Activated CD4-positive, alpha-beta memory T cell treated with anti-CD3 and anti-CD28 coated beads, Interleukin-2, amount 10 ng/mL, durations not matched to agents 7 days and 5 days (primary cell): ENCODE measurements at places on chromosomes 3 and 15.
A peak's percentile ranks its signal among the peaks of the same experiment; 100 is the strongest.

DNA sequence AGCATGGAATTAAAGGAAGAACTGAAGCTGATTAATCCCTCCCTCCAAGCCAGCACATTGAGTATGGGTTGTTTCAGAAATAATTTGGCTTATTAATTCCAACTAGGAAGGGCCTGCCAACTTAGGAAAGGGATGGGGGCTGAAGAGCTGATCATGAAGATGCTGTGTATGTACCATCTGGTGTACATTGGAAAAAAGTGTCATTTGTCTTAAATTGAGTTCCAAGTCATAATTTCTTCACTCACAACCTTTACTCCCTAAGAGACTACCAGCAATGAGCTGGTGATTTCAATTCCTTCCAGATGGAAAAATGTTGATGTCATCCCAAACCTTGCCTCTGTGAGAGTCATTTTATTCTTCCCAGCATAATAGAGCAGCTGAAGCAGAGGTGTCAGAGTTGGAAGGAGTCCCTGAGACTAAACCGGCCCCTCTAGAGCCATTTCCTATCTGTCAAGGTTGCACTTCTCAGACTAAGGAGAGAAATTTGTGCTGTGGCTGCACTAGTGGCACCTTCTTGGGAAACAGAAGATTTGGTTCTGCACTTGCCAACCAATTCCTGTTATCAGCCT lies 79.4 kb downstream of the GTPBP8 start:
- H3K27ac ChIP-seq, result no peak overlapping the region
- no peaks in the 10 kb centered on the region for H3K4me1 ChIP-seq
- no peak for DNase-seq
- H3K27me3 ChIP-seq, result no peaks in the 10 kb centered on the region

DNA sequence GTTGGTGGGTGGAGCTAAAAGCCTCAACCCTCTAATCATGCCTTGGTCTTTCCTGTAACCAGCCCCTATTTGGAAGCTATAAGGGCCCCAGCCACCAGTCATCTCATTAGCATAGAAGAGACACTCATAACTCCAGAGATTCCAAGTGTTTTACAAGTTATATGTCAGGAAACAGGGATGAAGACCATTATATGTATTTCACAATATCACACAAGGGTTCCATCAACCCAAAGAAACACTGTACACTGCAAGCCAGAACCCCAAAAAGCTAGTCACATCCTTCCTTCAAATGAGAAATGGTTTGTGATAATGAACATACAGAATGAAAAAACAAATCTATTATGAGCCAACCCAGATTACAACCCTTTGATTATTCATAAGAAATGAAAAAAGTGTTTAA lies 175.7 kb downstream of the PDE8A start:
- no peak overlapping the region for H3K4me3 ChIP-seq
- peaks cover 22% of the 10 kb centered on the region for H3K27me3 ChIP-seq
- DNase-seq, result no peak
- no peak overlapping the region for H3K27ac ChIP-seq
- H3K4me1 ChIP-seq, result peaks cover 3% of the 10 kb centered on the region
- H3K36me3 ChIP-seq, result no peaks in the 10 kb centered on the region

GRCh38 chr3:126124148-126124868 lies 40.4 kb upstream of the SLC41A3 start:
- no peak overlapping the region for H3K27ac ChIP-seq
- no peaks in the 10 kb centered on the region for H3K36me3 ChIP-seq
- no peak for DNase-seq
- no peak overlapping the region for H3K4me3 ChIP-seq

- H3K36me3 ChIP-seq, result peaks cover 7% of the 10 kb centered on the region
- H3K4me1 ChIP-seq, result peaks cover 53% of the 10 kb centered on the region
- H3K4me3 ChIP-seq, result peak overlapping the region; percentile 69
- DNase-seq, result no peak
- peaks cover 2% of the 10 kb centered on the region for H3K27me3 ChIP-seq
- peak overlapping the region; percentile 74 for H3K27ac ChIP-seq
Observed at GRCh38 chr3:179016979-179017670, 54.5 kb downstream of the ZMAT3 start.

- no peaks in the 10 kb centered on the region for H3K4me1 ChIP-seq
- H3K36me3 ChIP-seq, result no peaks in the 10 kb centered on the region
- H3K4me3 ChIP-seq, result no peak overlapping the region
- no peak overlapping the region for H3K27ac ChIP-seq
Observed at GRCh38 chr3:73710340-73710739, 85.6 kb upstream of the PDZRN3 start.

DNA sequence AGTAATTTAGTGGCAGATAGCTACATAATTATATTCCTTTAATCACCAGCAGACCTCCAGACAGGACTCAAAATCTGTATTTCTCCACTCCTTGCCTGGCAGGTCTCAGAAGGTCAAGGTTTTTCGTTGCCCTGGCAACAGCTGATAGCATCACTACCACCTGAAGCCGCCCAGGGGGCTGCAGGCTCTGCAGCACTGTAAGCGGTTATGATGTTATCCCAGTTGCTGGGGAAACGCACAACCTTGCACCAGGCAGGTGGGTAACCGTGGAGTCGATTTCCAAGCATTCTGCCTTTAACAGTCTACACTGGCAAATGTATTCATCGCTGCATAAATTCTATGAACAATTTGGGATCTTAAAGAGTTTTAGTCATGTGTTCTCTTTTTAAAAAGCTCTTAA lies 756.3 kb downstream of the NTRK3 start:
- H3K27me3 ChIP-seq, result no peaks in the 10 kb centered on the region
- H3K4me3 ChIP-seq, result no peak overlapping the region
- H3K4me1 ChIP-seq, result no peaks in the 10 kb centered on the region
- no peak for DNase-seq
- H3K36me3 ChIP-seq, result no peaks in the 10 kb centered on the region
- H3K27ac ChIP-seq, result no peak overlapping the region

DNA sequence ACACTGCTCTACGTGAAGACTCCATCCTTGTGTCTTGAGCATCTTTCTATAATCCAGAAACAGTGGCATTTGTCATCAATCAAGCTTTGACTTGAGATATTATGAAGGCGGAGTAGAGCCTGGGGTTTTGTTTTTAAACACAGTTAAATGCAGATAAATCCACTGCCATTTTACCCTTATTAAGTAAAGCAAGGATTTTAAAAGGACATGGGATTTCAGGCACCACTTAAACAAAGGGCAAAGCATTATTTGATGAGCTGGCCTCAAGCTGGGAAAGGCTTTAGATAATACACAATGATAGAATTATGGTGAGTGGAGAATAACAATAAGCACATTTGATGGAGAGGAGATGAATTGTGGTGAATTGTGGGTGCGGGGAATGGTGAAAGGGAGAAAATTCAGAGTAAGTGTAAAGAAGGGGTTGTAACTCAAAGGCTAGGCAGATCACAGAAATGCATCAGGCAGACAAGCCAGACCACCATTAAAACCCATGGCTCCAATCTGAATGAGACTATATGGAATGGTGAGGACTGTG lies 54.9 kb upstream of the GLCE start:
- peaks cover 12% of the 10 kb centered on the region for H3K27me3 ChIP-seq
- peaks cover 39% of the 10 kb centered on the region for H3K4me1 ChIP-seq
- H3K27ac ChIP-seq, result no peak overlapping the region
- no peak for DNase-seq

DNA sequence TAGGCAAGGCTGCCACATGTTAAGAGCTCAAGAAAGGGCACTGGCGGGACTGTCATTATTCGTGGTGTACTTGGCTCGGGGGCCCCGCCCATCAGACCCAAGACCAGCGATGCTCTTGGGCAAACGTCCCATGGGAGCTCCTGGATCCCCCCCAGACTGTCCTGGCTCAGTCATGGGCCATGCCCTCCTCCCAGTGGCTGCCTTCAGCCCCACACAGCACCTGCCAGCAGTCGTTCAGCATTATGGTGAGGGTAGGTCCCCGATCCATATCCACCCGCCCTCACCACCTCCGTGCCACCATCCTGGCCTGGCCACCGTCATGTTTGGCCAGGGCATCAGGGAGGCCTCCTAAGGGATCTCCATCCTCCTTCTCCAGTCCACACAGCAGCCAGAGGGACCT lies 51.4 kb upstream of the IQSEC1 start:
- H3K27ac ChIP-seq, result no peak overlapping the region
- no peaks in the 10 kb centered on the region for H3K4me1 ChIP-seq
- DNase-seq, result no peak
- peaks cover 15% of the 10 kb centered on the region for H3K27me3 ChIP-seq

- no peaks in the 10 kb centered on the region for H3K4me1 ChIP-seq
- no peak for DNase-seq
- H3K27ac ChIP-seq, result no peak overlapping the region
- no peaks in the 10 kb centered on the region for H3K36me3 ChIP-seq
Observed at GRCh38 chr3:40137591-40138295, 171.8 kb upstream of the EIF1B start.

GRCh38 chr15:64596701-64597476 lies 136.5 kb downstream of the ZNF609 start:
- H3K4me1 ChIP-seq, result peaks cover 44% of the 10 kb centered on the region
- H3K27ac ChIP-seq, result peak overlapping the region; percentile 86
- H3K27me3 ChIP-seq, result no peaks in the 10 kb centered on the region
- peak overlapping the region; percentile 72 for H3K4me3 ChIP-seq
- DNase-seq, result peak; percentile 34

- no peak overlapping the region for H3K4me3 ChIP-seq
- peaks cover 54% of the 10 kb centered on the region for H3K4me1 ChIP-seq
- DNase-seq, result no peak
- peaks cover 44% of the 10 kb centered on the region for H3K36me3 ChIP-seq
Observed at GRCh38 chr3:152399374-152399773, 130.6 kb downstream of the MBNL1 start.

DNA sequence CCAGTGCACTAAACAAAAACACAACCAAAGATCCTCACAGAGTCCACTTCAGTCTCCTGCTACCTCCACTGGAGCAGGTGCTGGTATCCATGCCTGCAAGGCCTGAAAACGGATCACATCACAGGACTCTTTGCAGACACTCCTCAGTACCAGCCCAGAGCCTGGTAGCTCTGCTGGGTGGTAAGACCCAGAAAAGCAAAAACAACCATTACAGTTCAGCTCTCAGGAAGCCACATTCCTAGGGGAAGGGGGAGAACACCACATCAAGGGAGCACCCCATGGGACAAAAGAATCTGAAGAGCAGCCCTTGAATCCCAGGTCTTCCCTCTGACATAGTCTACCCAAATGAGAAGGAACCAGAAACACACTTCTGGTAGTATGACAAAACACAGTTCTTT lies 52.5 kb upstream of the PFN2 start:
- DNase-seq, result no peak
- H3K27me3 ChIP-seq, result peaks cover 5% of the 10 kb centered on the region
- no peaks in the 10 kb centered on the region for H3K36me3 ChIP-seq
- H3K4me3 ChIP-seq, result no peak overlapping the region
- no peaks in the 10 kb centered on the region for H3K4me1 ChIP-seq
- H3K27ac ChIP-seq, result no peak overlapping the region

- H3K4me3 ChIP-seq, result no peak overlapping the region
- no peaks in the 10 kb centered on the region for H3K27me3 ChIP-seq
- no peaks in the 10 kb centered on the region for H3K36me3 ChIP-seq
- H3K4me1 ChIP-seq, result no peaks in the 10 kb centered on the region
Observed at GRCh38 chr3:17656264-17656663, 86.2 kb downstream of the TBC1D5 start.

- H3K27me3 ChIP-seq, result no peaks in the 10 kb centered on the region
- no peaks in the 10 kb centered on the region for H3K36me3 ChIP-seq
- no peak overlapping the region for H3K4me3 ChIP-seq
- H3K27ac ChIP-seq, result no peak overlapping the region
Observed at GRCh38 chr3:24145481-24145880, 200.4 kb downstream of the NR1D2 start.

DNA sequence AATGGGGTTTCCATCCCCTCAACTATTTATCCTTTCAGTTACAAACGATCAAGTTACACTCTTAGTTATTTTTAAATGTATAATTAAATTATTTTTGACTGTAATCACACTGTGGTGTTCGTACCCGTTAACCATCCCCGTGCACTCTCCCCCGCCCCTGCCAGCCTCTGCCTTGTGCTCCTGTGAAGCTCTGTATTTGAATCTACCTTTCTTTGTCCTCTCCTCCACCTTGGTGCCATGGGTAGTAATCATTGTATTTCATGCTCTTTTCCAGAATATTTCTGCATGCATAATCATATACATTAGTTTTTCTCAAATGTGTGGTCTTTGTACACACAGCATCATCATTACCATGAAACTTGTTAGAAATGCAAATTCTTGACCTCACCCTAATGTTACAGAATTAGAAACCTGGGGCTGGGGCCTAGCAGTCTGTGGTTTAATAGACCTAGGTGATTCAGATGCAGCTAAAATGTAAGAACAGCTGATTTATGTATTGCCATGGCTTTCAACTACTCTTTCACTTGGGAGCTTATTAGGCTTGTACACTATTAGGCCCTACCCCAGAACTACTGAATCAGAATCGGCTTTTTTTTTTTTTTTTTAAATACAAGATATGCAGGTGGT lies 91.5 kb downstream of the STT3B start:
- no peak overlapping the region for H3K4me3 ChIP-seq
- no peaks in the 10 kb centered on the region for H3K27me3 ChIP-seq
- peaks cover 79% of the 10 kb centered on the region for H3K36me3 ChIP-seq
- DNase-seq, result no peak

- peaks cover 5% of the 10 kb centered on the region for H3K27me3 ChIP-seq
- H3K4me1 ChIP-seq, result no peaks in the 10 kb centered on the region
- H3K36me3 ChIP-seq, result no peaks in the 10 kb centered on the region
- H3K4me3 ChIP-seq, result no peak overlapping the region
Observed at GRCh38 chr3:176879710-176880109, 317.6 kb downstream of the TBL1XR1 start.

DNA sequence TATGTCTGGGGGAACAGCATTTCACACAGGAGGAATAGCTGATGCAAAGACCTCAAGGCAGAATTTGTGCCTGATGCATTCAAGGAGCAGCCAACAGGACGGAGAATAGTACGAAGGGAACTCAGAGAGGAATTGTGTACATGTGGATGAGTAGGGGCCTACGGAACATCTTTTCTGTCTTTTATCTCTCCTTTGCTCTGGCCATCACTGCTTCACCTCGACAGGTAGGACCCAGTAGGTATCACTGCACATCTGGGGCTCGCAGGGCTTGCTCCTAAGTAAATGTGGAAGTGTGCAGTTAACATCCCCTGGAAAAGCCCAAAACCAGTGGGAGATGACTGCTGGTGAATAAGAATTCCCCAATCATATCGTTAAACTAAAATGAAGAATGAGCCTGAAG lies 56.4 kb upstream of the POU1F1 start:
- H3K27me3 ChIP-seq, result no peaks in the 10 kb centered on the region
- no peak for DNase-seq
- H3K36me3 ChIP-seq, result no peaks in the 10 kb centered on the region
- peak overlapping the region; percentile 18 for H3K27ac ChIP-seq
- no peak overlapping the region for H3K4me3 ChIP-seq

- H3K4me1 ChIP-seq, result peaks cover 43% of the 10 kb centered on the region
- DNase-seq, result no peak
- H3K4me3 ChIP-seq, result peak overlapping the region; percentile 79
- H3K27ac ChIP-seq, result no peak overlapping the region
Observed at GRCh38 chr3:33115024-33115768, 1.4 kb downstream of the CRTAP start.

GRCh38 chr15:35281515-35281914 lies 196.4 kb upstream of the NANOGP8 start:
- H3K36me3 ChIP-seq, result no peaks in the 10 kb centered on the region
- no peak overlapping the region for H3K4me3 ChIP-seq
- no peaks in the 10 kb centered on the region for H3K27me3 ChIP-seq
- no peak for DNase-seq

GRCh38 chr3:69161587-69162307 lies 39.4 kb upstream of the LMOD3 start:
- no peak overlapping the region for H3K27ac ChIP-seq
- no peaks in the 10 kb centered on the region for H3K36me3 ChIP-seq
- H3K4me3 ChIP-seq, result no peak overlapping the region
